ENCODE measurements at places on chromosomes 6 and 20.
A peak's percentile ranks its signal among the peaks of the same experiment; 100 is the strongest.

DNA sequence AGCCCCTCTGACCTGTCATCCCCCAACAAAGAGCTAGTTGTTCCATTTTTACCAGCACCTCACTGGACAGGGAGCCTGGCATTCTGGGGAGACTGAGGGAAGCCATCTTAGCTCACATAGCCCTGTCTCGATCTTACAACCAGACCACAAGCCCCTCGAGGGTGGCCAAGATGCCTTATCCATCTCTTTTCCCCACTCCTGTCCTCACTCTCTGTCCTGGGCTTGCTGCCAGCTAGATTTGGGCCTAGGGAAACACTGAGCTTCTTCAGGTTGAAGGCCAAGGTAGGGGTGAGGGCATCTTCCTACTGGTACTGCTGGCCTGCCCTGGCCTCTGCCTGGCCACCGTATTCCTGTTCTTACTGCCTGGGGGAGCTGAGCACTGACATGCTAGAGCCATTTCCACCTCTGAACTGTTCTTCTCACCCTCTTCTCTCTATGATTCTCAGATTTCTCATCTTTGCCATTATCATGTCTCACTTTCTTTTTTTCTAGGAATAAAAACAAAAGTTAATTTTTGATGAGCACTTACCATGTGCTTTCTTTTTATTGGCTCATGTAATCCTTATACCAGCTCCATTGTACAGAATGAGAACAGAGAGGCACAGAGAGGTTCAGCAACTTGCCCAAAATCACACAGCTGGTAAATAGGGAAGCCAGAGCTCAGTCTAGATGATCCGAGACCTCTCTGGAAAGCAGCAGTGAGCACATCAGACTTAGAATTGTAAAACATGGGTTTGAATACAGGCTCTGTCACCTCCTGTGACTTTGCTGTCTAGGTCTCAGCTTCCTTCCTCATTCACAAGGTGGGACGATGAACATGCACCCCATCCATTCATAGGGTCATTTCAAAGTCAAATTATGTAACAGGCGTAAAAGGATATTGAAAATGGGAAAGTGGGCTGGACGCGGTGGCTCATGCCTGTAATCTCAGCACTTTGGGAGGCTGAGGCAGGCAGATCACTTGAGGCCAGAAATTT lies 28.7 kb downstream of the FGD2 start:
- DNase-seq, result no peak

- DNase-seq, result no peak
Measured at GRCh38 chr6:20916086-20916485, 381.8 kb downstream of the CDKAL1 start.

DNA sequence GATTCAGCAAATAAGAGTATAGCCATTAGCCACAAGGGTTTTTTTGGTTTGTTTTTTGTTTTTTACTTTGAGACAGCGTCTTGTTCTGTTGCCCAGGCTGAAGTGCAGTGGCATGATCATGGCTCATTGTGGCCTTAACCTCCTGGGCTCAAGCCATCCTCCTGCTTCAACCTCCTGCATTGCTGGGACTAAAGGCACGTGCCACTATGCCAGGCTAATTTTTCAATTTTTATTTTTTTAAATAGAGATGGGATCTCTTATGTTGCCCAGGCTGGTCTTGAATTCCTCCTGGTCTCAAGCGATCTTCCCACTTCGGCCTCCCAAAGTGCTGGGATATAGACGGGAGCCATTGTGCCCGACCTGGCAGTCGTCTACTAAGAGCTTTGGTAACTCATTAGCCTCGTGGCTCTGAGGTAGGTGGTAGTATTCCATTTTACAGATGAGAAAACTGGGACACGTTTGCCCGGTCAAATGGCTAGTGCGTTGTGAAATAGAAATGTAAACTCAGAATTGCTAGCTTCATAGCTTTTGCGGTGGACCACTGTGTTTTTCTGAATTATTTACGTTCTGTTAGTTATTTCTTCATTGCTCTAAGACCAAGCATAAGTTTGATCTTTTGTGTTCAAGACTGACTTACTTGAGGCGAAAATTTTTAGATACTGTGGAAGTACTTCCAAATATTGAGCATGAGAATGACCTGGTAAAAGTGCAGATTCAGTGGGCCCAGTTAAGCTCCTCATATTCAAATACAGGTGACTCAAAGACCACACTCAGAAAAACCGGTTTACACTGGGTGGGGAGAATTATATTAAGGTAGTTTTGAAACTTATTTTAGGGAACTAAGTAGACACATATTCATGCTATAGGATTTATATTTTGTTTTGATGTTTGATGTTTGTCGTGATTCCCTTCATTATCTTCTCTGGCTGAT lies 2.1 kb downstream of the PANK2 start:
- no peak for DNase-seq

DNA sequence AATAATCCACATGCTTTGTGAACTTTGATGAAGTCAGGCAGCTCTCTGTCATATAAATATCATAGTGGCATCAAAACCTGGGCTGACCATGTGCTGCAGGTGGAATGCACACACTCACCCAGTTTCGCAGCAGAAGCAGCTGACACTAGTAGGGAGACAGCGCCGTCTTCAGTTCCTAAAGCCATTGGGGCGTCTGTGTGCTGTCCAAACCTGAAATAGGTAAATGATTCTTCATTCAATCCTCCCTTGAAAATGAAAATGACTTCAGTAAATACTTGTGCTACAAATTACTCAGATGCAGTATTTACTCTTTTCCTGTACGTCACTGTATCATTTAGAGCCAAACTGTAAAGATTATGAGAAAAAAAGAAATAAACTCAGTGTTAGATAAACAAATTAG lies 127.5 kb downstream of the EYA4 start:
- no peak for DNase-seq

- no peak for DNase-seq
Measured at GRCh38 chr6:4243237-4243636, 107.9 kb upstream of the ECI2 start.

GRCh38 chr6:152329638-152330448 lies 307.3 kb downstream of the SYNE1 start:
- DNase-seq, result no peak

- peak; percentile 8 for DNase-seq
Measured at GRCh38 chr6:123668965-123669591, 32.3 kb upstream of the TRDN start.

GRCh38 chr20:57718490-57719009 lies 8.7 kb upstream of the PMEPA1 start:
- peak; percentile 89 for DNase-seq

GRCh38 chr6:89139509-89140346 lies 6.1 kb upstream of the PM20D2 start:
- no peak for DNase-seq

- DNase-seq, result no peak
Measured at GRCh38 chr20:50366270-50367103, 143.7 kb upstream of the PTPN1 start.

GRCh38 chr20:53949319-53949839 lies 121.0 kb downstream of the BCAS1 start:
- DNase-seq, result peak; percentile 43

DNA sequence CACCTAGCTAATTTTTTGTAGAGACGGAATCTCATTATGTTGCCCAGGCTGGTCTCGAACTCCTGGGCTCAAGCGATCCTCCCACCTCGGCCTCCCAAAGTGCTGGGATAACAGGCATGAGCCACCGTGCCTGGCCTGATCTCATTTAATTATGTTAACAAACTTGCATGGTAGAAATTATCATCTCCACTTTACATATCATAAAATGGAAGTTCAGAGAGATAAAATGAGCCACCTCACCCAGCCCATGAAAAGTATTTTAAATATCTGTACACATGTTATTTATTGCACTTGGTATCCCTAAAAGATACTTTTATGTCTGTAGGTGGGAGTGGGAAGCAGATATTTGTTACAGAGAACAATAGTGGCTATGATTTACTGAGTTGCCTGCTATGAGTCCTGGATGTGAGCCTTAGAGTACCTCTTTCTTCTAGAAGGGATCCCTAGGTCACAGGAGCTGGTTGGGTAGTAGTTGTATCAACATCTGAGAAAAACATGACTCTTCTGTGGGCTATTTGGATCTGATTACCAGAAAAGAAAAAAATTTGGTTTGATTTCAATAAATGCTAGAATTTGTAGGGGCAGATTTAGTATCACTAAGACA lies 52.4 kb upstream of the EIF2S2 start:
- DNase-seq, result no peak

- DNase-seq, result no peak
Measured at GRCh38 chr20:19349879-19350278, 137.4 kb downstream of the SLC24A3 start.

DNA sequence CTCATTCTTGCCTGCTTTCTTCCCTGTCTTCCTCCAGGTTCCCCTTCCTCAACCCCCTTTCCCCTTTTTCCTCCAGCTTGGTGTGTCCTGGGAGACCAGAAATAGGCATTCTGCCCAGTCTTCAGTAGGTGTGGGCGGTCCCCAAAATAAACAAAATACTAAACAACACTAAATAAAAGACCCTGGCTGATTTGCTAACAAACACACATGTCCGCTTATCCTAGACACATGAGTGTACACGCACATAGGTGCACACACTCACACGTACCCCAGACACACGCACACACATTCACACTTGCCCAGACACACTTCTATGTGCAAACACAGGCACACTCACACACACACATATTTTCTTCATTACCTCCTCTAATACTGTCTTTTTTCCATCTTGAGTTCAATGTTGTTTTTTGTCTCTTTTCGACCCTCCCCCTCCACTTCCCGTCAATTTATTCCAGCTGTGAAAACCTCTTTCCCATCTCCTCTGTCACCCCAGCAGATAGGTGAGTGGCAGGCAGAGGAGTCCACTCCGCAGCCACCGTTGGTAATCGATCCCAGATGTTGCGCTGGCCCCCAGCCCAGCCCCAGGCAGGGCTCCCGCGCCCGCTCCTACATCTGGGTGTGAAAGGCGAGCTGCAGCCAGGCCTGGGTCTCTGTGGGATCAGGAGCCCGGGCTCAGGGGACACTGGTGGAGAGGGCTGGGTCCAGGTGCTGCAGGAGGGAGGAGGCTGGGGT lies 56.9 kb upstream of the FOXP4 start:
- no peak for DNase-seq

GRCh38 chr20:55174635-55175034 lies 699.2 kb downstream of the DOK5 start:
- DNase-seq, result no peak

DNA sequence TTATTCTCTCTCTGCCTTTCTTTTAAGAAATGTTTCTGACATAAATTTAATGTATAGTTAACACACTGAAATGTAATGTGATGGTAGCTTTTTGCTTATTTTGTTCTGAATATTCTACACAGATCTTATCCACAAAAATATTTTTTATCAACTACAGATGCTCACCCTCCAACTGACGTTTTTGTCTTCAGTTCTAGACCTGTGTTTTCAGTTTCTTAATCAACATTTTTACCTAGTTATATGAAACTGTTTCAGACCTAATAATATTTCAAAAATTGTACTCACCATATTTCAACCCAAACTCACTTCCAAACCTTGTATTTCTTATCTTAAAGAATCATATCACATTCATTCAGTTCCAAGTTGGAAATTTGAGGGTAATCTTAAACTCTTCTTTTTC lies 452.8 kb downstream of the RFPL4B start:
- no peak for DNase-seq

- DNase-seq, result no peak
Measured at GRCh38 chr20:13487202-13487601, 151.5 kb downstream of the TASP1 start.
